ENCODE measurements at places on chromosomes 12 and 14.

GRCh38 chr12:74482115-74482514, 55.5 kb upstream of the ATXN7L3B start:
- DNase-seq = no peak

- no peak for DNase-seq
Measured at GRCh38 chr12:66232263-66232662, 43.2 kb downstream of the IRAK3 start.

DNA sequence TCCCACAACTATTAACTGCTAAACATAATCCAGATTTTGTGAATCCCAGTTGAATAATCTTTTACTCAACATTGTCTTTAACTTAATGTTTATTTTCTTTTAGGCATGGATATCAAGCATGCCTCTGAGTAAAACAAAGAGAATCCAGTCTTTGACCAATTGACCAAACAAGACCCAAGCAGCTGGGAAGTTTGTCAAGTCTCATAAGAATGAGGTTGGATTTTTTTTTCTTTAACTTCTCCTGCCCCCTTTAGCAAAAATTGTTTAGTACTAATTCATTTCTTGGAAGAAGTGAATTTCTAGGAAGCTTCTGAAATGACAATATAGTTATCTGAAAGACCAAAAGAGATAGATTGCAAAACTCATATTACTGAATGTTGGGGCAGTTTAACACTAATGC, 89.9 kb downstream of the OTOGL start:
- DNase-seq = no peak

DNA sequence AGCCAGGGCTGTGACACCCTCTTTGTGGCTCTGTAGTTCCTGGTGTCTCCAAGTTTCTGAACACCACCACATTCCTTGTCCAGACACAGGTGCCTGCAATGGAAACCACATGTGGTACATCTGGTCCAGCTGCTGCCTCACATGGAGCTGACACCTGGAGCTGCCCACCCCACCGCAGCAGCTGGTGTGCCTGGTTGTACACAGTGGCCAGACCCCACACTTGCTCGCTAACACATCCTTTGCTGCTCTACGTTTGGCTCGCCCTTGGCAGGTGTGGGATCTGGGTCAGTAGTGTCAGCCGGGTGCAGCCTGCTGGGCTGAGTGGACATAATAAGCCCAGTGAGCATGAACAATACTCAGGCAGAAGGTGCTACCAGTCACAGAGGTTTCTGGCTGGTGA, 198.9 kb downstream of the ADGRD1 start:
- no peak for DNase-seq

DNA sequence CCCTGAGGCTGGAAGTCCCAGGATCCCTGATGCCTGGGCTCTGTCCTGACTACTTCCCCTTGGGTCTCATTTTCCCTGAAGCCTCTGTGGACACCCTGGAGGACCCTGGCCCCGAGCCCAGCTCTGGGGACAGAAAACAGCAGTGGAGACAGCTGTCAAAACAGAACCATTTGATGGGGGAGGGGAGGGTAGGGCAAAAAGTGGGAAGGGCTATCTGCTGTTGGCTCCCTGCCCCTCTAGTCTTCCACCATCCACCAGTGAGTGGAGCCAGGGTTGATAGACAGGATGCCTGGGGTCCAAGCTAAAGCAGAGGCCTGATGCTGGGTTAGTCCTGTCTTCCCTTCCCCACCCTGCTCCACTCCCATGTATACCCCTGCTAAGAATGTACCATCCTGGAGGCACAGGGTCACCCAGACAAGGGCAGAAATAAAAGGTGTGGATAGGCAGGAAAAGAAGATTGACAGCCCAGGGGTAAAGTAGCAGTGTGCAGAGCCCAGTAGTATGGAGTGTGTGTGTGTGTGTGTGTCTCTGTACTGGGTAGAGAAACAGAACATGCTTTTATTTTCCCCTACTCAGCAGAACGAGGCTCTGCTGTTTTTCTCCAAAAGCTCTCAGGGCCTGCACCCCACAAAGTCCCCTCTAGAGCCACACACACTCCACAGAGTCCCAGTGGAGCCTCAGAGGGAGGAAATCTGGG, 9.8 kb downstream of the ZNF385A start:
- DNase-seq = no peak

DNA sequence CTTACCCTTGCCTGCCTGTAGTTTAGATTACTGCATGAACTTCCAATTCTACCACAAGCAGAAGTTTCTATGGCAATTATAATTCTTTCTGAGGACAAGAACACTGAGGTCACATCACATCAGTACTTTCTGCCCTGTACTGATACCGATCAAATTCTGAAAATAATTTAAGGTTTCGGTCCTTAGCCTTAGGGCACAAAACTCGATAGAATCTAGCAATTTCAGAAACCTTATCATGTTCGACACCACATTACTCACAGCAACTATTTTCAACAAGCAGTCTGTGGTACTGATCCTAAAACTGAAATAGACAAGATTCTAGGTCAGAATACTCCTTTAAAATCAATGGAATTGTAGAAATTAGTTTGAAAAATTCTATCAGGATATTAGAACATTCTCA, 187.0 kb upstream of the LRFN5 start:
- no peak for DNase-seq

GRCh38 chr14:104517426-104517825, 62.1 kb upstream of the C14orf180 start:
- DNase-seq = no peak

DNA sequence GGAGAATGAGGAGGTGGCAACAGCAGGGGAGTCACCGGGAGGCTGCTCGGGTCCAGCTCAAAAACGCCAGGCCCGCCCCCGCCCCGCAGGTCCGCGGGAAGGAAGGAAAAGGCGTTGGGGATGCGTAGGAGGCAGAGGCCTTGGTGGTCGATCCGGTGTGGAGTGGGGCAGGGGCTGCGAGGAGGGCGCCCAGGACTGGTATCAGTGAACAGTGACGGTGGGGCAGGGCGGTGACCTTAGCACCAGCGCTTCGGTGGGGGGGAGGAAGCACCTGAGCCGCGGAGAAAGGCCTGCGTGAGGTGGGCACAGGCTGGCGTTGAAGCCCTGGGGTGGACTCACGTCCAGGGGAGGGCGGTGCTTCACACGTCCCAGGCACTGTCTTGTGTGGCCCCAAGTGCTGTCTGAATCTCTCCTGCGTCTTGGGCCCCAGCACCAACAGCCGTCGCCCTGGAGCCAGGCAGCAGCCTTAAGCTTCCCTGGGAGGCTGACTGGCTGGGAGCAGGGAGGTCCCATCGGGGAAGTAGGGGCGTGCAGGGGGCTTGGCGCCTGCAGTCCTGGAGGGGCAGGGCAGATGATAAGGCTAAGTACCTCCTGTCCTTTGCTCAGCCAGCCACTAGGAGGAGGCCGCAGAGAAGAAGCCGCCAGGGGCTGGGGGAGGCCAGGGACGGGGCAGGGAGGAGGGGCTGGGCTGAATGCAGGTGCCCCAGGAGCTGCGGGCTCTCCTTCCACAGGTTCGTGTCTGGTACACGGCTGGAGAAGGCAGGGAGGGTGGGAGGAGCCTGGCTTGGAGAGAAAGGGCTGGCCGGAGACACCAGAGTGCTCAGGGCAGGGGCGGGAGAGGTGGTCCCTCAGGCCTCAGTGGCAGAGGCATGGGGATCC, 26.5 kb downstream of the ZBTB42 start:
- peak; percentile 30 for DNase-seq

DNA sequence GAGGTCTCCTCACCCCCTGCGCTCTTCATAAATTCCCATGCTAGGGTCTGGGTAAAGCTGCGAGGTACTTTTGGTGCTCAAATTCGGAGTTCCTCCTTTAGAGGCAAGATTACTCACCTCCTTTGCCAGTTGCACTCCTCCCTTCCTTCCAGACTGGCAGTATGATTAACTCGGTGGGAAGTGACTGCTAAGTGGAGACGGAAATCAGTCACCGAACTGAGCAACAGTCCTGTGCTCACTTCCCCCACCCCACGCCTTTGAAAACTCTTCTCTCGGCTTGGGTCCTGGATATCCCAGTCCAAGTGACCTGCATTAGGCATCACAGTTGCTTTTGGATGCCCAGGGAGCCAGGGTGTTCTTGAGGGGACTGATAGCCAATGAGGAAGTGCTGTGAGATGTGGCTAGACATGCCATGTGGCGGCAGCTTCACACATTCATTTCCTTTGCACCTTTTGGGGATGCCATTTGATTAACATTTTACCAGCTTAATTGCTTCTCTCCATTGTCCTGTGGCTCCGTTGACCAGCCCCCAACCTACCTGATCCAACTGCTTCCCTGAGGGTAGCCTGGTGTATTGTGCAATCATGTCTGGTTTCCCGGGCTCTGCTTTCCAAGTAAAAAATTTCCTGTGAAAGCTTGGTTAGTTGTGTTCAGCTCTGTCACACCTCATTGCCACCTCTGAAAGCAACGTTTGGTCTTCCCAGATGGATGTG, 840 bp downstream of the PNP start:
- no peak for DNase-seq

Data from stimulated activated CD8-positive, alpha-beta memory T cell treated with anti-CD3 and anti-CD28 coated beads, Interleukin-2, amount 100 ng/mL, for 1 hour (primary cell).